ENCODE measurements at places on chromosomes 13 and 19.

- no peak for DNase-seq
Measured at GRCh38 chr13:93388701-93389100, 162.1 kb downstream of the GPC6 start.

DNA sequence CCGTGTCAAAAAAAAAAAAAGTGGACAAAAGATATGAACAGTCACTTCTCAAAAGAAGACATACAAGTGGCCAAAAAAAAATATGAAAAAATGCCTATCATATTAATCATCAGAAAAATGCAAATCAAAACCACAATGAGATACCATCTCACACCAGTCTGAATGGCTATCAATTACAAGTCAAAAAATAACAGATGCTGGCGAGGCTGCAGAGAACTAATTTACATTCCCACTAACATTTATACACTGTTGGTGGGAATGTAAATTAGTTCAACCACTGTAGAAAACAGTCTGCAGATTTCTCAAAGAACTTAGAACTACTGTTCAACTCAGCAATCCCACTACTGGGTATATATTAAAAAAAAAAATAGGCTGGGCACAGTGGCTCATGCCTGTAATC, 26.5 kb upstream of the FOXO1 start:
- DNase-seq = no peak

DNA sequence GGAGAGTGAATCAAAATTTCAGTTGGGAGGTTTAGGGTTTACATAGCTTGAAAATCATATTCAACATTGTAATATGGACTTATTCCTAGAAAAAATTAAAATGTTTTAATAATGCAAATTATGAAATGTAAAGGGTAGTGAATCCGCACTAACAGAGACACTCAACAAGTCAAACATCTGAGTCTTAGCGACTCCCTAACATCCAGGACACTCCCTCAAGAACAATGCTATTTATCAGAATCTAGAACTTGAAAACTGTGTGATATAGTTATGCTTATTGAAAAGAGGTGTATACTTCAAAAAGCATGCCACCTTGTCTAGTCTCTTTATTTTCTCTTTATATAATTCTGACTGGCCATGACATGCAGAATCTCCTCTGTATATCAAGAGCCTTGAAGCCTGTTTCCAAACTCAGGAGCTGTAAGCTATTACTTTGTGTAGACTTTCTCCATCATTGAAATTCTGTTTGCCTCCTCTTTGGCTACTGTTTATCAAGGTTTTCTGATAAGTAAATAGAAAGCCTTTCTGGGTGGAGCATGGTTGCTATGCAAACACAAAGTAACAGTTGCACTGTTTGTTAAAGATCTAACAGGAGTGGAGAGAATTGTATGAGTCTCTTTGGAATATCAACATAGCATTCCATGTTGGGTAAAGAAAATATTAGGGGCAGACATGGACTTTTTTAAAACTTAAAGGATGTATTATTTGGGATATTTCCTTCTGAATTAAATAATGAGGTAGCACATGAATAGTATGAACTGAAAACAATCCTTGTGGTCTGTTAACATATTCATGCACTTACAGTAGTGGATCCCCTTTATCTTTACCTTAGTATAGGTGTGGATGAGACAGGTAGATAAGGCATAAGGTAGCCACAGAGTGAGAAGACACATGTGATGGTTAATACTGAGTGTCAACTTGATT, 56.4 kb upstream of the MBNL2 start:
- DNase-seq = no peak

GRCh38 chr19:46356149-46357055, 9.5 kb downstream of the PPP5C start:
- DNase-seq = no peak

- DNase-seq = no peak
Measured at GRCh38 chr13:111620586-111620985, 300.1 kb downstream of the TEX29 start.

DNA sequence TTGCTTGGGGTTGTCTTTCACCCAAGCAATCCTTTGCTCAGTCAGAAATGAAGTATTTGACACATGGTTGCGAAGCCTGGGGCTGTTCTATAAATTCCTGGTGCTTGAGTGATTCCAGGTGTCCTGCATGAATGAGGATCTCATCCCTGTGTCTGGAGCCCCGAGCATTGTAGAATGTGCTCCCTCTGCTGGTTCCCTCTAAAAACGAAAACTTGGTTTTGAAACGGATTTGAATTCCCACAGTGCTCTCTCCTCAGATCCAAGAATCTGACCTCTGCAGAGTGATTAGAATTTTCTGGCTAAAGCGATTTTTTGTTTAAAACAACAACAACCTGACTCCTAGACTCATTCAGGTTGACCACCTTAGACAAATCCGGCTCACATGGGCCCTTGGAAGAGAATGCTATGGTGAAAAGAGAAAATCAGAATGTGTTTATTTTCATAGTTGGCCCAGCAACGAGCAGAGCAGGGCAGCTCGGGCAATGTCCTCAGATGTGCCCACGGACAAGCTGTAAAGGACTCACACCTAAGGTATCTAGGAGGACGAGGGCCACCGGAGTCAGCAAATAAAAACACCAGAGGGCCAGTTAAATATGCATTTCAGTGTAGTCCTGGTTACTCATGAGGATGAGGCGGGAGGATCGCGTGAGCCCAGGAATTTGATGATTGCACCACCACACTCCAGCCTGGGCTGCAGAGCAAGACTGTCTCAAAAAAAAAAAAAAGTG, 8.7 kb upstream of the ATP12A start:
- no peak for DNase-seq

GRCh38 chr13:62292714-62293480, 877.2 kb upstream of the PCDH20 start:
- DNase-seq = no peak

DNA sequence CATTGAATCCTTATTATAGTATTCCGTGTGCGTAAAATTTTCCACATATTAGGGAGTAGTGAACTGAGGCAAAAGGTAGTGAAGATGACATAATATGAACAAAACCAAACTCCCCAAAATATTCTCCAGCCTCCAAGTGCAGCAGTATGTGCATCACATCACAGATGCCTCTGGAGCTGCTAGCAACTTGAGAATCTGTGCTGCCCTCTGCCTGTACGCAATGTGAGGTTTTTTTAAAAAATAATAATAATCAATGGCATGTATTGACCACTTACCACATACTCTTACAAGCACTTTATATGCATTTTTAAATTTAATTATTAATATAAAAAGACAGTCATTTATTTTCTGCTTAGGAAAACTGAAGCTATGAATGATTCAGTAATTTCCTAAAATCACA, 583.0 kb upstream of the SPRY2 start:
- no peak for DNase-seq

- DNase-seq = peak; percentile 25
Measured at GRCh38 chr19:40143612-40144011, 47.6 kb upstream of the MAP3K10 start.

GRCh38 chr13:36298535-36299068, 988 bp upstream of the CCDC169 start:
- no peak for DNase-seq

- DNase-seq = no peak
Measured at GRCh38 chr13:28327373-28328270, 167.3 kb downstream of the FLT1 start.

DNA sequence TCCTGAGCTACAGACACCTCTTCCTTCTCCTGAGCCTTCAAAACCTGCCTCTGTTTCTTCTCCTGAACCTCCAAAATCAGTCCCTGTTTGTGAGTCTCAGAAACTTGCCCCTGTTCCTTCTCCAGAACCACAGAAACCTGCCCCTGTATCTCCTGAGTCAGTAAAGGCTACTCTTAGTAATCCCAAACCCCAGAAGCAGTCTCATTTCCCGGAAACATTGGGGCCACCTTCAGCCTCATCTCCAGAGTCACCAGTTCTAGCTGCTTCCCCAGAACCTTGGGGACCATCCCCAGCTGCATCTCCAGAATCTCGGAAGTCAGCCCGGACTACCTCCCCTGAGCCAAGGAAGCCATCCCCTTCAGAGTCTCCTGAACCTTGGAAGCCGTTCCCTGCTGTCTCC, 10.0 kb downstream of the CHAMP1 start:
- no peak for DNase-seq

DNA sequence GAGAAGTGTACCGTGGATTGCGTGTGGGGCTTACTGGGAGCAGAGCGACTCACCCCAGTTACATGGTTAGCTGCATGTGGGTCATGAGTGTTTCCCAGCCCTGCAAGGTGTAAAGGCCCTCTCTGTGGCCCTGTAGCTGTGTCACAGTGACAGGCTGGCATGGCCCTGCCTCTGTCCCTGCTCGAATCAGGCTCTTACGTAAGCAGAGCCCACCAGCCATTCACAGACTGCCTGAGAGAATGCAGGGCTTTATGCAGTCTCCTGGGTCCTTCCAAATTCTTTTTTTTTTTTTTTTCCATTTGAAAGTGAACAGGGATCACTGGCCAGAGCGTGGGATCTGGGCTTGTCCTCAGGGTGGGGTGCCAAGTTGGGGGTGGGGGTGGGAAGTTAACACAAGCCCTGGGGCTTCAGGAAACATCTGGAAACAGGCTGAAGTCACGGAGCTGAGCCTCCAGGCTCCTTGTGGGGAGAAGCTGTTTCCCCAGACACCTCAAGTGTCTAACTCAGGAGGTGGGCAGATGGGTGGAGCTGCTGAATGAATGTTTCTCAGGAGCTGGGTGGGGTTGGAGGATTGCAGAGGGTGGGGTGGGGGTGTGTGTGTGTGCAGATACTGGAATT, 13.4 kb downstream of the TECR start:
- no peak for DNase-seq

GRCh38 chr13:101209206-101209893, 207.0 kb downstream of the NALCN start:
- DNase-seq = no peak

Measured in activated T-cell treated with anti-CD3 and anti-CD28 coated beads, Interleukin-2, amount 50 U/mL, for 4 hours (primary cell).